ENCODE measurements at places on chromosomes 5 and 9. TPM values are rescaled to one million over a fixed set of nuclear protein-coding genes. Genes with fewer than 3 reads are reported as not detected.

Gene HACD4
- total RNA-seq = 3.0 TPM

Gene CYSRT1
- 0.32 TPM for total RNA-seq

Gene GLRA1
- not detected for total RNA-seq

- no peak for DNase-seq
These were observed 382 bp upstream of the CDKN2B start for GRCh38 chr9:22009506-22009867.

DNA sequence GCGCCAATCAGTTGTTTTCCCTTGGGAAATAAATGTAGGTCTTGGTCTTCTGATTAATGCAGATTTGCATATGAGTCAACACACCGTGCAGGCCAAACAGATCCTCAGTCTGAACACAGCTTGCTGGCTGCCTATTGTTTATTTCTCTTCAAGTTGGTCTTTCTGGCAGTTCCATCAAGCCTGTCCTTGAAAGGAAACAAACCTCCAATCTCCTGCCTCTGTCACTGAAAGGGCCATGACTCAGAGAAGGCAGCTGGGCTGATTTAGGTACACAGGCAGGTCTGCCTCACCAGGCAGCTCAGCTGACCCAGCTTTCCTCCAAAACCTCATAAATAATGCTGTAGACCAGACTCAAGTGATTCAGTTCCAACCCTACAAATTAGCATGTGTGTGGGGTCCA, 175.9 kb downstream of the MAN2A1 start:
- peak; percentile 90 for DNase-seq

- no peak for DNase-seq
These were observed 85.6 kb downstream of the FBXW11 start for GRCh38 chr5:171920765-171921391.

DNA sequence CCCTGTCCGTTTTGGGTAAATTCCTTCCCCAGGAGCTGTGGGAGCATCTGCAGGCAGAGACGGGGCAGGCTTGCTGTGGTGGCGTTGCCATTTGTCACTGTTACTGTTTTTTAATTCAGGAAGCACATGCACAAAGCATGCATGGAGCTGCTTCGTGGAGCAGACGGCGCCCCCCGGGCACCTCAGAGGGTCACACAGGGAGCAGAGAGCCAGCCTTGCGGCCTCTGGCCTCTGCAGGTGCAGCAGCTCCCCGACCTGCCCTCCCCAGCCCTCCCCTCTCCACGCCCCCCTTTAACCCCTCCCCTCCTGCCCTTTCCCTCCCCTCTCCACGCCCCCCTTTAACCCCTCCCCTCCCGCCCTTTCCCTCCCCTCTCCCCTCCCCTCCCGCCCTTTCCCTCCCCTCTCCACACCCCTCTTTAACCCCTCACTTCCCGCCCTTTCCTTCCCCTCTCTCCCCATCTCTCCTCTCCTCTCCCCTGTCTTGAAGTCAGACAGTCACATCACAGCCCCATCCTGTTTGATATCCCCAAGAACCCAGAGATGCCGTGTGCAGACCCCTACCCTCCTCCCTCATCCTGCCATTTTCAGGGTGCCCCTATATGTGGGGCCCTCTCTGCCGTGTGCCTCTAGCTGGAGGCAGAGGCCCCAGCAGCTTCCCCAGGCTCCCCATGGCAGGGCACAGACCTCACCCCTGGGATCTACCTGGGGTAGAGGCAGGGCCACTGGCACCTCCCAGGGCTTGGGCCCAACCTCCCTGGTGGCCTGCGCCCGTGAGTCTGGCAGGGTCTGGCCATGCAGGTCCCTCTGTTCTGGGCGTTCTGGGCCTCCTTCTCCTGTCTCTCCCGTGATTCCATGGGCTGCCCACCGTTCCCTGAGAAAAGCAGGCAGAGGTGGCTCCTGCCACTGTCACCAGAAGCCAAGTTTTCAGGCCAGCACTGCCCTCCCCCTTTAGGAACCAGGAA, 29.6 kb upstream of the UBAC1 start:
- DNase-seq = no peak

DNA sequence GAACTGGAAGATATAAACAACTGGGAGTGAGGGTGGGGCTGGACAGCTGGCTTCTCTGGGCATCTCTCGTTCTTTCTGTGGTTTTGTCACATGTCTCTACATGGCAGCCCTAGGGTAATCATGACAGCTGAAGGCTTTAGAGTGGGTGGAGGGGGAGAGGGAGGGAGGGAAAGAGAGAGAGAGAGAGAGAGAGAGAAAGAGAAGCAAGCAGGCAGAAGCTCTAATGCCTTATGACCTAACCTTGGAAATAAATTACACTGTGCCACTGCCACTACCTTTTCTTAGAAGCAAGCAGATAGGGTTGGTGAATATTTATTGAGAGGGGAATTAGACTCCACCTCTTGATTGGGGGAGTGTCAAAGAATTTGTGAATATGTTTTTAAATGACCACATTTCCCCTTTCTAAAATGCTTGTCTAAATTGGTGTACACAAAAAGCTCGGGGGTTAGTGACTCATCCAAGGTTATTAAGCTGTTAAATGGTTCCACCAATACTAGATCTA, 2.6 kb upstream of the DAPK1 start:
- no peak for DNase-seq

- no peak for DNase-seq
These were observed 10.3 kb upstream of the LAMC3 start for GRCh38 chr9:130998597-130999244.

DNA sequence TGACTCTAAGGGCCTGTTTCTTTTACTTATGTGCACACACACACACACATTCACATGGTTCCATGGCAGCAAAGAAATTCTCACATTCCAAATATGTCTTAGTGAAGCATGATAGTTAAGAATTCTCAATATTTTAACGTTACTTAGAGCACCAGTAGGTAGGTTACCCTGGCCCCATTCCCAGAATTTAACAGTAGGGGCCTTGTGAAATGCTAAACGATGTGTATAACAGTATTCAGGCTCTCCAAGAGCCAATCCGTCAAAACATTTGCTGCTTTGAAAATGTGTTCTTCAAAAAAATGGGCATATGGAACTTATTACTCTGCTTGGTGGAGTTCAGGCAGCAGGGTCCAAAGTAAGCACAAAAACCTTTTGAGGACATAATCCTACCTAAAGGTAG, 93.7 kb upstream of the DAB2 start:
- peak; percentile 46 for DNase-seq

GRCh38 chr5:149936700-149937091, 7.9 kb downstream of the PDE6A start:
- DNase-seq = no peak

- DNase-seq = no peak
These were observed 8.7 kb upstream of the ARL14EPL start for GRCh38 chr5:116023619-116024018.
